ENCODE measurements at places on chromosomes 2 and 18. TPM values are rescaled to one million over a fixed set of nuclear protein-coding genes. Genes with fewer than 3 reads are reported as not detected.

RBM44 gene
- total RNA-seq: 0.15 TPM

ELOA2 gene
- not detected for total RNA-seq

SNTG2 gene
- not detected for total RNA-seq

EVX2 gene
- not detected for total RNA-seq

SIX3 gene
- 0.58 TPM for total RNA-seq

NXPH2 gene
- not detected for total RNA-seq
